Testis (tissue), 5 donors: ENCODE measurements at places on chromosomes 3 and 15. TPM values are rescaled to one million over a fixed set of nuclear protein-coding genes. Genes with fewer than 3 reads are reported as not detected.

Gene PLS1
- 10.6 TPM for total RNA-seq

Gene TMCO5A
- 39.5 TPM for total RNA-seq

Gene PLAAT1
- 48.5 TPM for total RNA-seq

Gene ATP13A5
- total RNA-seq = 0.25 TPM

Gene ACAA1
- total RNA-seq = 60.9 TPM

Gene TP63
- total RNA-seq = 6.0 TPM

Gene DIS3L
- total RNA-seq = 48.7 TPM

Gene TMEM207
- 1.6 TPM for total RNA-seq
